ENCODE measurements at places on chromosomes 12 and 14.

- no peak for DNase-seq
These were observed 39.2 kb downstream of the LTBP2 start for GRCh38 chr14:74572726-74573301.

DNA sequence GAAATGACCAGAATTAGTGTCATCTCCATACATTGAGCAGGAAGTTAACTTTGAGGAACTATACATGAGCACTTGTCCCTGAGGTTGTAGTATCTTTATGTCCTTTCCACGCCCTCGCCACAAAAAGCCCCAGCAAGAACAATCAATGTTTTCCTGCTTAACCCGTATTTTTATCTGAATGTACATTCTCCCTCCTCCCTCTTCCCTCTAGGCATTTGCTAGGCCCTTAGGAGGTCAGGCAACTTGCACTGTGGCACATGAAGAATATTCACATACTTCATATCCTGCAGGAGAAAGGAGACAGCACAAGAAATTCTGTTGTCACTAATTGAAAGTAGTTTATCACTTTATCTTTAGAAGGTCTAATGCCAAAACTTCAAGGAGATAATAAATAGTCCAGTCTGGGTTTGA lies 18.1 kb upstream of the DUSP6 start:
- no peak for DNase-seq

GRCh38 chr12:112815589-112816321 lies 24.2 kb downstream of the RPH3A start:
- no peak for DNase-seq

DNA sequence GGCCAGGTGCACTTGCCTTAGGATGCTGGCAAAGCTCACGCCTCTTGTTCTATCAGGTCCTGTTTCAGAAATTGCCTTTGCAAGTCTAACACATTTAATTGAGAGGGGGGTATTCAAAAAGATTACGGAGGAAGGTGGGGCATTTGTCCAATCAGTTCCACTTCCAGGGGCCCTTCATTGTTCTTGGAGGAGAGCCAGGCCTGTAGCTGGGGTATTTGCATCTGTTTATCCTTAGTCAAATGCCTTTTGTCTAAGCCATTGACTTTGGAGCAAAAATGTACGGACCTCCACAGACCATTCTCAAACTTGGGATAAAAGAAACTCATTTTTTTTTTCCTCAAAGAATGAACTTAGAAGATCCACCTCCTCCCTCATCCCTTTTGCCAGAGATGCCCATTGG lies 582.0 kb downstream of the BCL11B start:
- no peak for DNase-seq

DNA sequence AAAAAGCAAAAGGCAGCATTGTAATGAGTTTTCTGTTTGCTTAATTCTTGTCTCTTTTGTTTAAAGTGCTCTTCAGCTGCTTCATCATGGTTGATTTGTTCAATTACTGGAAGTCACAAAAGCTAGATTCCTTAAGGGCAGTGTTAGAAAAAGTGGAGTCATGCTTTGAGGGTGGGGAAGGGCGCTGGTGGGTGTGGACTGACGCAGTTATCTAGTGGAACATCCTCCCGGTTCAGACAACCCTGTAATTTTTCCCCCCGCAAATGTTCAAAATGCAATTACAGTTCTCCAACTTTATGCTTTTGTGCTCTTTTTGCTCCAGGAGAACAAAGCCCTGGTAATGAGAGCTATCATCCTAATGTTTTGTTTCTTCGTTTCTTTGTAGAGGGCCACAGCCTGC lies 2.1 kb downstream of the AKAP6 start:
- no peak for DNase-seq

GRCh38 chr12:24560831-24561271 lies 388.1 kb downstream of the BCAT1 start:
- DNase-seq: no peak

GRCh38 chr12:131677699-131678098 lies 33.2 kb upstream of the SFSWAP start:
- DNase-seq: no peak

GRCh38 chr12:122527478-122527944 lies 462 bp downstream of the KNTC1 start:
- peak; percentile 68 for DNase-seq

DNA sequence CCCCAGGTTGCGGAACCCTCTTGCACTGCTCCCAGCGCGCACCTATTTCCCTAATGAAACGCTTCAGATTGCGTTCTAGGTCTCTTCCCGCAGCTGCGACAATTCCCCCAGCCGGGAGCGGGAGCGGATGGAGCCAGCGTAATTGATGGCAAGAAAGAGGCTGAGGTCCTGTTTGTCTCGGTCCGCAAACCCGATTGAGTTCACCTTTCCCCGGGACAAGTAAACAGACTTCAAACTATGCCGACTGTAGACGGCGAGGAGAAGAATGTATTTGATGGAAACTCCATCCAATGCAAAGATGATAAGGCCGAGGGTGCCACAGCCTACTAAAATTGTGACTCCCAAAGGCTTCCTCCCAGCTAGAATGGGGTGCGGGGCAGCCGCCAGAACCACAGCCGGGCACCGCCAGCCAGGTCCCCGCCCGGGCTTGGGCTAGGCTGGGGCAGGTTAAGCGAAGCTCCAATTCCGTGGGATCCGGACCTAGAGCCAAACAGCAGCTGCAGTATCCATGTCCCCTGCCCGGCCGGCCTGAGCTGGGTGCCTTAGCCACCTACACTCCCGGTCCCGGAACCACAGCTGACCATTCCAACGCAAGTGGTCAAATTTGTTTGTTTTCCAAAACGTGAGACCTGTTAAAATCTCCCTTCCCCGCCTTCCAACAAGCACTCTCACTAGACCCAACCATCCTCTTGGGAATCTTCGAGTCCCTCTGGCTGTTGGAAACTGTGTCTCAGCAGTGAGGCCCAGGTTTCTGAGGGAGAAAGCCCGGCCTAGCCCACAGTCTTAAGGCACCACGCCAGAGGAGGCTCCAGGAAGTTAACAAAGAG lies 5.5 kb downstream of the NKX2-1 start:
- no peak for DNase-seq

GRCh38 chr12:107736914-107737313 lies 24.0 kb downstream of the PRDM4 start:
- no peak for DNase-seq

DNA sequence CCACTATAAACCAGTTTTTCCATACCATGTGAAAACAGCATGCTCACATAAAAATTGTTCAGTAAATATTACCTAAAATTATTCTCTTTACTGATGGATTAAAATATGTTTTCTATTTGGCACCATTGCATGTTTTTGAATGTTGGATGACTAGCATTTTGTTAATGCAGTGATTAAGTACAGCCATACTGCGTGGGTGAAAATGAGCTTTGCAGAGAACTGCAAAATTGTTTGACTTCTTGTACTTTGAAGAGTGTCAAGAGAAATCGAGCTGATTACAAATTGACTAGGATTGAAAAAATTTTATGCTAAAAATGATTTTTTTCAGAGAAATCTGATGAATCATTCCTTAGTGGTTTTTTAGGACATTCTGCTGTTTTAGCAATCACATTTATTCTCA lies 452.9 kb downstream of the RPL10L start:
- no peak for DNase-seq

DNA sequence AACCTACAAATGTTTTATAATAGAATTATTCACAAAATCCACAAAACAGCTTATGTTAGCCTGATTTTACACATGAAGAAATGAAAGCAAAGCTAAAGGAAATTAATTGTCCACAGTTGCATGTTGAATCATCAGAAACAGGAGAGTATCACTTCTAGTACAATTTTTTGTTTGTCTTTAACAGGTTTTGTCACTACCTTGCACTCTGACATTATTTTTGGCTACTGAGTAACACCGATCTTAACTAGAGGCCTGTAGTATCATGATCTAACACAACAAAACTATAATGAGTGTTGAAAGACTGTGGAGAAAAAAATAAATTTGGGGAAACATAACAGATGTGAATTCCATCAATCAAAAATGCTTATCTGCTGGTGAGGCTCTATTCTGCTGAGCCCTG lies 60.1 kb downstream of the TAOK3 start:
- no peak for DNase-seq

- peak; percentile 23 for DNase-seq
These were observed 509.4 kb downstream of the GALC start for GRCh38 chr14:87483271-87484260.

DNA sequence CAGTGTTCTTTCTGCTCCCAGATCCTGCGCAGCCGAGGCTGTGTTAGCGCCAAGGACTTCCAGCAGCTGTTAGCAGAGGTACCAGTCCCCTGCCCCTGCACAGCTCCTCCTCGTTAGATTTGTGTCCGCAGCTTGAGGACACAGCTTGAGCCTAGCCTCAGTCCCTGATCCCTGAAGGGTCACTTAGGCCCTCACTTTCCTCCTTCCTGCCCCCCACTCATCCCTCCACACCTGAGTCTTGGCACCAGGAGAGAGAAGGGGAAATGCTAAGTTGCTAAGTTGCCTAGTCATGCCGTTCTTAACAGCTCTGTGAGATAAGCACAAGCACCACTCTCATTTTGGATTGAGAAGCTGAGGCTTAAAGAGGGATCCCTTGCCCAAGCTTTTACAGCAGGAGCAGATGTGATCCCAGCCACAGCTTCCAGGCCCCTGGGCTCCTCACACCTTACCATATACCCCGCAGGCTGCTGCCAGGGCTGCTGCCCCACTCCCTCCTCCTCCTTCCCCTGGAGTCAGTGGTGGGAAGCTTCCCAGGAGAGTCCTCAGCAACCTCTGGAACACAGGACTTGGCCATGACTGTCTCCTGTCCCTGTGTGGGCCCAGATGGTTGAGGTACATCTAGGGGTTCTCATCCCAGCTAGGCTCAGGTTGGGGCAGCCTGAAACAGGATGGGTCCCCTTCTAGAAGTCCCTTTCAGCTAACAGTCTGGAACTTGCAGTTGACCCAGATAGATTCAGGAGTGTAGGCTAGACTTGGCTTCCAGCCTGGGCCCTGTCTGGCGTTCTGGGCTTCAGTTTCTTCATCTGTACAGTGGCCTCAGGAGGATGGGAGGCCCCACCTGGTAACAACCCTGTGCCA lies 975 bp downstream of the OGFOD2 start:
- no peak for DNase-seq

- DNase-seq: no peak
These were observed 20.2 kb upstream of the CLEC4D start for GRCh38 chr12:8493084-8493483.

DNA sequence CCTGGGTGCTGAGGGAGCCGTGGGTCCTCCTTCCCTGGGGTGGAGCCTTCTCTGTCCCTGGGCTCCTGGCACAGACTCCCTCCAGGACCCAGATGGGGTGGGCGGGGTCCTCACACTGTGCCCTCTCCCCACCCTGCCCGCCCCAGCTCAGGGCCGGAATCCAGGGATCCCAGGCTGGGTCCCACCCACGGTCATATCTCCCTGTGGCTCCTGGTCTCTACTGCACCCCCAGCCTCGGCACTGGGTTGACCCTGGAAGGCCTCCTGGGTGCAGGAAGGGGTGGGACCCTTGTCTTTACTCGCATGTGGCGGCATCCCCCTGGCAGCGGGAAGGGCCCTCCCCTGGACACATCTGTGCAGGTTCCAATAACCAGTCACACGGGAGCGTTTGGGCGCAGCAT lies 75.8 kb upstream of the EIF5 start:
- no peak for DNase-seq

DNA sequence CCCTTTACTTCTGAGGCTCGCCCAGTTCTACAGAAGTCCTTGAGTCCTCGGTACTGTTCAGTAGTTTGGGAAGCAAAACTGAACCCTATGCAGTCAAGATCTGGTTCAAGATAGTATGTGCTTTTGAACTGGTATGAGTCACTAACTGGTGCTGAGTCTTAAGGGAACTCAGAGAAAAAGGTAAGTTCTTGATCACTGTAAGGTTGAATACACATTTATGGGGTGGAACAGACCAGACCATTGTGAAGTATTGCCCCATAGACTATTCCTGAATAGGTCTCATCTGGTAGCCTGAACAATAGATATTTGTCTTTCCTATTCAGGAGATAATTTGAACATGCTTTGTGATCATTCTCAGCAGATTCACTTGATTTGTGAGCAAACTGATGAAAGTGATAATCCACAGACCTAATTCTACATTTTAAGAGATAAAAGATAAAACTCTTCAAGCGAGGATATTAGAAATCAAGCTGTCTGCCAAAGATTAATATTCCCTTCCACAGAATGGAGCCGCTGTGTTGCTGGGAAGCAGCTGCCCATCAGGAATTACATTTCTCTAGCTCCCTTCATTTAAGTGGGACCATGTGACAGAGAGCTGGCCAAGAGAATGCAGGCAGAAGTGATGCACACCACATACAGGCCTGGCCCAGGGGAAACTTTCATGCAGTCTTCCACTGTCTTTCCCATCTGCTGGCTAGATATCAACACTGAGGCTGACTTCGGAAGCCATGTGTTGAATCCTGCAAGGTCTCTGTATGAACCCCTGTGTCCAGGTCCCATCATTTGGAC lies 369.8 kb upstream of the GARIN6 start:
- DNase-seq: no peak

DNA sequence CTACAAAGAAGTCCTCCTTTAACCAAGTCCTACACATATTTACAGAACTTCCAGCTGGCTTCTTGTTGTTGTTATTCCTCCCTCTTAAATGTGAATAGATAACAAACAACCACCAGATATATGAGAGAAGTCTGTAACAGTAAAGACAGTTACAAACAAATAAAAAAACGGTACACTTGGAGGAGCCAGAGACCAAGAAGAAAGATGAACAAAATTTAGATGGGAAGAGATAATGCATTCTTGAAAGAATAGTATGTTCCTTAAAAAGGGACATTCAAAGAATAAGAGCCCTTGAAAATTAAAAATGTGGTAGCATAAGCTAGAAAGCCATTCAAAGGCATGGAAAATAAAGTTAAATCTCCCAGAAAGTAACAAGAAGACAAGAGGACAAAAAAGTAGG lies 25.9 kb downstream of the SLCO1A2 start:
- DNase-seq: no peak

- DNase-seq: no peak
These were observed 311.9 kb downstream of the CEP128 start for GRCh38 chr14:80629606-80630005.

DNA sequence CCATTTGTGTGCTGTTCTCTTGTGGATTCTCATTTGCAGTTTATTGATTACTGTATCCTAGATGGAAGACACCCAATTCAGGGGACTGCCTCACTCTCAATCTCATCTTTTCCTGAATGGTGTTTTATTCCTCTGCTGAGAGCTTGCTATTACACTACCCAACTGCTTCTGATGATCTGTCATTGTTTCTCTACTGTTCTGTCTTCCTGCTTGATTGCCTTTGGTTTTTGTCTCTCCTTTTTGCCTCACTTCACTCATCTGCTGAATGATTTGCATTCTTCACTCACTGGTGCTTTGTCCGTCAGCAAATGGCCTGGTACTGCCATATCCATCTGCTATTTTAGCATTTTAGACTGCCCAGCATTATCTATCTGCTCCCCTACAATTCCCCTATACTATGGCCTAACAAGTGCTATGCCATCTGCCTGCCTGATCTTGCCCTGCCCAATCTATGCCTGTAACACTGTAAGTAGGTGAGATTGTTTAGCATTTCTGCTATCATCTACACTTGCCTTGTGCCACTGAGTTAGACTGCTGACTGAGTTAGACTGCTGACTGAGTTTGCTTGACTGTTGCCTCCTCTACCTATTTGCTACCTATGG lies 335.1 kb downstream of the GPHN start:
- no peak for DNase-seq

GRCh38 chr12:98211909-98212695 lies 303.3 kb upstream of the TMPO start:
- DNase-seq: peak; percentile 40

Measured in RKO (cell line).